ENCODE measurements at places on chromosomes 2 and 18.

DNA sequence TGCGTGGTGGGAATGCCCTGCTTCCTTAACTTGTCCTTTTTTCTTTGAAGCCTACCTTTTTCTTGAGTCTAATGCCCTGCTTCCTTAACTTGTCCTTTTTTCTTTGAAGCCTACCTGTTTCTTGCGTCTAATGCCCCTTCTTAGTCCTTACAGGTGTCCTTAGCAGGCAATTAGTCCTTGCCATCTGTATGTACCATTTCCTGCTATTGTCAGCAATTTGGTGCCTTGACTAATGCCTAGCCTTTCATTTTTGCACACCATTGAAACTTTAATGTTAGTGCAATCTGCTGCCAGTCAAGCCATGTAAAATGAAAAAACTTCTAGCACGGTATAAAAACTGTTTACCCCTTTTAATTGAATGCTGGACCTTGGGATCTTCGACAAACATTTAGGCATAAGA lies 4.3 kb downstream of the KDM3A start:
- peaks cover 10% of the 10 kb centered on the region for H3K36me3 ChIP-seq
- peaks cover 78% of the 10 kb centered on the region for H3K4me1 ChIP-seq
- no peak for DNase-seq
- H3K4me3 ChIP-seq = no peak overlapping the region
- peaks cover 22% of the 10 kb centered on the region for H3K27me3 ChIP-seq

DNA sequence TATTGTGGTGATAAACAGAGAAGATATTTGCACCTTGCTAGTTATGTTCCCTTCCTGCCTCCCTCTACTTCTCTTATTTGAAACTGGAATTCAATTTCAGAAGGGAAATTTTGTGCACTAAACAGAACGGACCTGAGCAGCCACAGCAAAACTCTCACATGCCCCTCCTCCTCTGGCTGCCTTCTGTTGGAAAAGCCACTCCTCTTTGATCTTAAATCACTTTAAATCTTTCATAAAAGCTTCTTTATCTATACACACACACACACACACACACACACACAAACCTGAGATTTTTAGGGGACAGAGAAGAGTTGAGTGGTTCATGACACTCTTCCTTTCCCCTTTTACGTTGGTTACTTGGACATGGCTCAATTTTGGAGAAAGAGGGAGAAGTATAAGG lies 5.6 kb downstream of the TBR1 start:
- DNase-seq = no peak
- peaks cover 6% of the 10 kb centered on the region for H3K36me3 ChIP-seq
- H3K4me3 ChIP-seq = no peak overlapping the region
- peaks cover 61% of the 10 kb centered on the region for H3K4me1 ChIP-seq
- no peak overlapping the region for H3K27ac ChIP-seq

DNA sequence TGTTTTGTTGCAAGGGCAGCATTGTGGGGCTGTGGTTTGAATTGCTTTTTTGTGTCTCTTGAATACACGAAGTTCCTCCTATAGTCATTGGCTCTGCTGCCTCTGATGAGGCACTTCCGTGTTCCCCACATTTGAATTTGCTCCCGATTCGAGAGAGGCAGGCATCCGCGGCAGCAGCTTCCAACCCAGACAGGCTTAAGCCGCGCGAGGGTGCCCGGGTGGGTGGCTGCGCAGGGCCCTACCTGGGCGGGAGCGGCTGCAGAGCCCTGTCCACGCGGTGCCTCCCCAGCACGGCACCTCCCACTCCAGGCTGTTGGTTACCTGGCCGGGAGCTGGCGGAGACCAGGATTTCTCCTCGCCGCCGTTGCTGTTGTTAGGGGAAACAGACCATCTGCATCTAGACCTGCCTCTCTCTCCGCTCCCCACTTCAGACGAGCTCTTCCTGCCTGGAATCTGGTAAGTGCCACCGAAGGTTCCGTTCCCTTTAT lies 151.3 kb downstream of the NEDD4L start:
- DNase-seq = no peak
- H3K4me1 ChIP-seq = peaks cover 1% of the 10 kb centered on the region
- H3K36me3 ChIP-seq = no peaks in the 10 kb centered on the region
- H3K27ac ChIP-seq = no peak overlapping the region
- H3K4me3 ChIP-seq = no peak overlapping the region

GRCh38 chr2:12918835-12919445 lies 202.2 kb downstream of the TRIB2 start:
- H3K27ac ChIP-seq = no peak overlapping the region
- DNase-seq = no peak
- H3K36me3 ChIP-seq = peaks cover 3% of the 10 kb centered on the region
- no peak overlapping the region for H3K4me3 ChIP-seq

DNA sequence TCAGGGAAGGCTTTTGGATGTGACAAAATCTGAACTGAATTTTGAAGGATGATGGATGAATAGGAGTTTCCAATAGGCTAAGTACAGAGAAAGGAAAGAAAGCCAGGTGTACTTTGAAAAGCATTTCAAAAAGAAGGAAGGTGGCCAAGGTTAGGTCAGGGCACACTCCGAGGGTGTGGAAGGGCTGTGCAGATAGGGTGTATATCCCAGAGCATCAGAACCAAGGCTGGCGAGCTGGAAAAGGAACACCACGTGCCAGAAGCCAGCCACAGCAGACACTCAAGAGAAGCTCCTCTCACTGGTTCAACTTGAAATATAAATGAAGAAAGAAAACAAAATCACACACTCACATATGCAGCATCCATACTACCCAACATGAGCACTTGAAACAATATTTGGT lies 51.0 kb downstream of the RPL31 start:
- H3K4me3 ChIP-seq = no peak overlapping the region
- no peaks in the 10 kb centered on the region for H3K4me1 ChIP-seq
- H3K36me3 ChIP-seq = no peaks in the 10 kb centered on the region
- H3K27me3 ChIP-seq = no peaks in the 10 kb centered on the region

GRCh38 chr2:85649201-85650190 lies 18.5 kb downstream of the SFTPB start:
- DNase-seq = no peak
- H3K27ac ChIP-seq = peak overlapping the region; percentile 33
- peaks cover 23% of the 10 kb centered on the region for H3K36me3 ChIP-seq
- H3K4me1 ChIP-seq = peaks cover 7% of the 10 kb centered on the region
- H3K4me3 ChIP-seq = no peak overlapping the region
- H3K27me3 ChIP-seq = peaks cover 1% of the 10 kb centered on the region

DNA sequence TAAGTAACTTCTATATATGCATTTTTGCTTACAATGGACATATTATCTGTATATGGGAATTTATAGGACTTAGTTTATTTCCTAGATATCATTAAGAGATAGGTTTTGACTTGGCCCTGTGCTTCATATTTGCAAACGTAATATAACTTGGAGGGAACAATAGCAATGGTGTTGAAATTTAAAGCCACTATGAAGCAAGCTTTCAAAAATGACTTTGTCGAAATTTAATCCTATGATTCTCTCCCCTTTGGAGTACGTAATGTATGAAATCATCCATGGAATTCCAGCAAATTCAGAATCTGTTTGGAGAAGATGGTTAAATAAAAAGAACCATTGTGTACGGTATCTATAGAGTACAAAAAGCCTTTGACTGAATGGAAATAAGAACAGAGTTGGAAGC lies 486.3 kb downstream of the ARHGAP15 start:
- peaks cover 8% of the 10 kb centered on the region for H3K36me3 ChIP-seq
- H3K4me1 ChIP-seq = peaks cover 14% of the 10 kb centered on the region
- no peak for DNase-seq
- H3K4me3 ChIP-seq = no peak overlapping the region
- no peaks in the 10 kb centered on the region for H3K27me3 ChIP-seq
- no peak overlapping the region for H3K27ac ChIP-seq

GRCh38 chr2:11696736-11697102 lies 26.7 kb upstream of the NTSR2 start:
- H3K4me3 ChIP-seq = no peak overlapping the region
- DNase-seq = no peak
- H3K27ac ChIP-seq = no peak overlapping the region

- H3K4me3 ChIP-seq = no peak overlapping the region
- no peaks in the 10 kb centered on the region for H3K27me3 ChIP-seq
- peaks cover under 1% of the 10 kb centered on the region for H3K36me3 ChIP-seq
- no peaks in the 10 kb centered on the region for H3K4me1 ChIP-seq
These were observed 946.9 kb downstream of the CBLN2 start for GRCh38 chr18:71597219-71597618.

DNA sequence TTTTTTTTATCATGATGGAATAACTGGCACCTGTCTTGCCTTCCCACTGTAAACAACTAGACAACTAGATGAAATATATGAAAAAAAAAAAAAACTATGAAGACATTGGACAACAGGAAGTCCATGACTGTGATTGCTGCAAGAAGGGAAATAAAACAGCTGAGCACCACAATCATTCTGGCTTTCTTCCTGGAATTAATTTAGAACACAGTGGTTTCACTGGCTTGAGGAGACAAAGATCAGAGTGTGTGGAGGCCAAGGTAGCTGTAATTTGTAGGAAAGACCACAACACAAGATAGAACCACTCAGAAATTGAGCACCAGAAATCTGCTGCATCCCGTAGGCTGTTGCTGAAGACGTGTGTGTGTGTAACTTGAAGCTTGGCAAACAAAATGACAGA lies 121.1 kb upstream of the PID1 start:
- no peak overlapping the region for H3K4me3 ChIP-seq
- H3K27me3 ChIP-seq = no peaks in the 10 kb centered on the region
- no peaks in the 10 kb centered on the region for H3K4me1 ChIP-seq
- no peak overlapping the region for H3K27ac ChIP-seq
- DNase-seq = no peak
- no peaks in the 10 kb centered on the region for H3K36me3 ChIP-seq

DNA sequence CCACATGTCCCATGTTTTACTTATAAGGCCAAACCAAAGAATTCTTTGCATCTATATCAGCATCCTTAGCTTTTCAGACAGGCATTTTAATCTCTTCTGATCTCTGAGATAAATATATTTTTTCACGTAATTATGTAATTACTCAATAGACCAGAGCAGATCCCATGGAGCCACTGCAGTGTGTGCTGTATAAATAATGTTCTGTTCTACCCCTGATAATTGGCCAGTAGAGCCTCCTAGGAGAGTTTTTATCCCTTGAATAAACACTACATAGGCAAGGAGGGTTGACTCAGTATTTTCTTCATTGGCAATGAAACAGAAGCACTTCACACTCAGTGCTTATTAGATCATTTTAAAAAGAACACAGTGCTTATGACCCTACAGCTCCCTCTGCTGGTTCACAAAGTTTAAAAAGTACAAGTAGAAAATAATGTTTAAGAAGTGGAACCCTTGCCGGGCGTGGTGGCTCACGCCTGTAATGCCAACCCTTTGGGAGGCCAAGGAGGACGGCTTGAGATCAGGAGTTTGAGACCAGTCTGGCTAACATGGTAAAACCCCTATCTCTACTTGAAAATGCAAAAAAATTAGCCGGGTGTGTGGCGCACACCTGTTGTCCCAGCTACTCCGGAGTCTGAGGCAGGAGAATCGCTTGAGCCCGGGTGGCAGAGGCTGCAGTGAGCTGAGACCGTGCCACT lies 91.9 kb downstream of the PPP1R1C start:
- H3K36me3 ChIP-seq = no peaks in the 10 kb centered on the region
- H3K27me3 ChIP-seq = no peaks in the 10 kb centered on the region
- no peak overlapping the region for H3K27ac ChIP-seq

DNA sequence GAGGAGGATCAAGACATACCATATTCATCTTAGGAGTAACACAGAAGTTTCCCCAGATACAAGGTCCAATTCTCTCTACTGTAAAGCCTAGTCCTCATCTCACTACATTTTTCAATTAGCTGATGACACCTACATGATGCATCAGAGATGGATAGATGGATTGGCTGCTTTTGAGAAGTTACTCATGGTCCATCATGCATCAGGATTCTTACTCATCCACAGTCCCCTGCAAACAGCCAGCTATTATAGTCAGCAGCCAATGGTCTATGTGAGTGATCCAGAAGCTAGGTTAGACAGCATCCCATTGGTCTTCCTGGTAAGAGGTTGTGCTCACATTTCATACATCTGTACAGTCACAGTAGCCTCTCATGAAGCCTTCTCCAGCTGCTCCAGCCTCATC lies 154.5 kb upstream of the NRP2 start:
- H3K27me3 ChIP-seq = peaks cover 3% of the 10 kb centered on the region
- no peak for DNase-seq
- no peak overlapping the region for H3K27ac ChIP-seq
- H3K36me3 ChIP-seq = no peaks in the 10 kb centered on the region

- peak; percentile 21 for DNase-seq
- no peaks in the 10 kb centered on the region for H3K36me3 ChIP-seq
- peak overlapping the region; percentile 86 for H3K27ac ChIP-seq
- no peaks in the 10 kb centered on the region for H3K4me1 ChIP-seq
These were observed 28.3 kb downstream of the MYO7B start for GRCh38 chr2:127563458-127564428.

DNA sequence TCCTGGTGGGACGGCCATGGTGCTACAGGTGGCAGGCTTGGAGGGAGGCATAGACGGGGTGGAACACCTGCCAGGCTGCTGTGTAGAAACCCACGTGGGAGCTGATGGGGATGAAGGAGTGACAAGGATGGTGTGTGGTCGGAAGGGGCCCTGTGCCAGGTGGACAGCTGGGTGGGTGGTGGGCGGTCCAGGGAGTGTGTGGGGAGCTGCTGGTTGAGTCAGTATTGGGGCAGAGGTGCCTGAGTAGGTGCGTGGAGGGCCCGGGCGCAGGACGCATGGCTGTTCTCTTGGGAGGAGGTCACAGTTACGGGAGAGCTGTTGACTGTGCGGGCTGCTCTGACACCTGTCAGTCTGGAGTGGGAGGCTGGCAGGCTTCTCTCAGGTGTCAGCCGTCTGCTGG lies 12.6 kb upstream of the D2HGDH start:
- no peak overlapping the region for H3K27ac ChIP-seq
- H3K4me1 ChIP-seq = no peaks in the 10 kb centered on the region
- no peaks in the 10 kb centered on the region for H3K27me3 ChIP-seq
- no peak overlapping the region for H3K4me3 ChIP-seq

DNA sequence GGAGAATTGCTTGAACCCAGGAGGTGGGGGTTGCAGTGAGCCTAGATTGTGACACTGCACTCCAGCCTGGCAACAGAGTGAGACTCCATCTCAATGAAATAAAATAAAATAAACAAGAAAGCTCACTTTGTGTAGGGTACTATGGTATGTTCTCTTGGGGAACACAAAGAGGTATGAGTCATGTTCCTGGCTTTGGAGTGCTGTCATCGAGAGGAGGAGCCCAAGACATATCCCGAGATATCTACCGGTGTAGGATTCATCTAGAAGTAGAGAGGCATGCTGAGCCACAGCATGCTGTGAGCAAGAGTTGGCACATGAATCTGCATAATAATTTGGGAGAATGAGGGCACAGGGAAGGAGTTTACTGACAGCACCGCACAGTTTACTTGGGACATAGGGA lies 244.9 kb upstream of the EPHA4 start:
- H3K4me1 ChIP-seq = no peaks in the 10 kb centered on the region
- no peaks in the 10 kb centered on the region for H3K36me3 ChIP-seq
- no peak overlapping the region for H3K27ac ChIP-seq
- no peak for DNase-seq

- H3K36me3 ChIP-seq = no peaks in the 10 kb centered on the region
- H3K27ac ChIP-seq = no peak overlapping the region
- DNase-seq = no peak
These were observed 86.3 kb downstream of the ALPK2 start for GRCh38 chr18:58542426-58543159.

- H3K4me1 ChIP-seq = no peaks in the 10 kb centered on the region
- no peaks in the 10 kb centered on the region for H3K27me3 ChIP-seq
- no peak overlapping the region for H3K4me3 ChIP-seq
- DNase-seq = no peak
- no peak overlapping the region for H3K27ac ChIP-seq
These were observed 494.7 kb downstream of the STK39 start for GRCh38 chr2:167752734-167753133.
